ENCODE measurements at places on chromosomes 12 and 14.

GRCh38 chr14:50954811-50955372 is 10.6 kb upstream of the PYGL start:
- DNase-seq: peak; percentile 86

DNA sequence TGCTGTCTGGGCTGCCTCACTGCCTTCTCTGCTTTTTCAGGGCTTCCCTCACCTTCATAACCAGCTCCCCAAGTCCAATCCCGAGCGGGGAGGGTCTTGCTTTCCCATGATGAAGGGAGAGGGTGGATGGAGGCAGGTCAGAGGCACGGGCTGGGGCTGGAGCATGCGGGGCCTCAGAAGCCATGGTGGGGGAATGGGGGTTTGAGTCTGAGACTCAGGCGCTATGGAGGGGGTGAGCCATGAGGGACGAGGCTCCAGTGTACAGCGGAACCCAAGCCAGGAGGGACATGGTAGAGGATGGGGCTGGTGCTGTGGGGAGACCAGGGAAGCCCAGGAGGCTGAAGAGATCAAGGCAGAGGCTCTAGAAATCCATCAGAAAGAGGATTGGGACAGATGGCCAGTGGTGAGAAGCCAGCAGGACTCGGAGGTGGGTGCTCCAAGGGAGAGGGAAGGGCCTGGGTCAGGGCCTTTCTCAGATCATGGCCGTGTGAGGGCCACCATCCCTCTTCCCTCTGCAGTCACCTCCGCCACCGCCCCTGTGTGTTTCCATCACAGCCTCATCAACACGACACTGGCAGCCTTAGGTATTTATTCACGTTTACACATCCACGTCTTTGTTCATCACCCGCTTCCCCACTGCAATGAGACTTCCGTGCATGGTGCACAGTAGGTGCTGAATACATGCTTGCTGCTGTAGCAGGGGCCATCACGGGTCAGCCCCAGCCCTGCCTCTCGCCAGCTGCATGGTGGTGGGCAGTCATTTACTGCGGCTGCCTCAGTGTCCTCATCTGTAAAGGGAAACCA is 144.7 kb downstream of the ADGRD1 start:
- no peak for DNase-seq

GRCh38 chr14:30243207-30243606 is 315.6 kb upstream of the PRKD1 start:
- no peak for DNase-seq

- DNase-seq: no peak
Measured at GRCh38 chr14:68983191-68983590, 4.1 kb upstream of the ACTN1 start.

DNA sequence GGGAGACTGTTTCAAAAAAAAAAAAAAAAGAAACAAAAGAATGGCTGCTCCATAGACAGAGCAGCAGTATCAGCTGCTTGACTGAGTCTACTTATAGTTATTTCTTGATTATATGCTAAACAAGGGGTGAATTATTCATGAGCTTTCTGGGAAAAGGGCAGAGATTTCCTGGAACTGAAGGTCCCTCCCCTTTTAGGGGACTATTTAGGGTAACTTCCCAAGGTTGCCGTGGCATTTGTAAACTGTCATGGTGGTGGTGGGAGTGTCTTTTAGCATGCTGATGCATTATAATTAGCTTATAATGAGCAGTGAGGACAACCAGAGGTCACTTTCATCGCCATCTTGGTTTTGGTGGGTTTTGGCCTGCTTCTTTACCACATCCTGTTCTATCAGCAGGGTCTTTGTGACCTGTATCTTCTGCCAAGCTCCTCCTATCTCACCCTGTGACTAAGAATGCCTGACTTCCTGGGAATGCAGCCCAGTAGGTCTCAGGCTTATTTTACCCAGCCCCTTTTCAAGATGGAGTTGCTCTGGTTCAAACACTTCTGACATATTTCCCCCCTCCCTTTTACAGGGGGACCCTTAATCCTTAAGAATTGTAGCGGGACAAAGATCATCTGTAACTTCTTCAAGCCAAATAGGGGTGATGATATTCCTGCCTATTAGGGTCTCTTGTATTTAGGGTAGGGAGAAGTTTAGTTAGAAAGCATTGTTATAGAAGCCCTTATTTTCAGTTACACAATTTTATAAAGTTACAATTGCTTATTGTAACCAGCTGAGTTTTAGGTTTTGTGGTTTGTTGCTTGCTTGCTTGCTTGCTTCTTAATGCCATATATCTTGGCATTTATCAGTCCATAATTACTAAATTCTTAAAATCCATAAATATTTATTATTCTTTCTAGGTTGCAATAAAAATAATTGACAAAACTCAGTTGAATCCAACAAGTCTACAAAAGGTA is 42.5 kb downstream of the MARK3 start:
- peak; percentile 90 for DNase-seq

GRCh38 chr12:4144676-4145075 is 128.9 kb upstream of the CCND2 start:
- DNase-seq: no peak

- DNase-seq: no peak
Measured at GRCh38 chr14:96881713-96882112, 84.5 kb downstream of the VRK1 start.

DNA sequence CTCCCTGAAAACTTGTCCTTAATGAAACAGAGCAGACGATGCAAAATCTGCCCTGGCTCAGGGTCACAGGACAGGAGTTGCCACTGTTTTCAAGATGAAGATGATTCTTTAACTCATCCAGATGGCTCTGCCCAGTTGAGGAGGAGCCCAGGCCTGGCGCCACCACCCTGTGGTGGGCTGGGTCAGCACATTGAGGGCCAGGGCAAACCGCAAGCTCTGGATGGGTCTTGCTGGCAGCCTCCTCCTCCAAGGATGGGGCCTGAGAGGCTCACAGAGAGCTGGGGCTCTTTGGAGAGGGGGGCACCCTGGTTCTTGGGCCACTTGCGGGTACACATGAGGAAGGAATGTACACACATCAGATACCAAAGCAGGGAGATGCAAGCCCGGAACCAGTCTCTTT is 158.2 kb downstream of the NUAK1 start:
- DNase-seq: no peak

- no peak for DNase-seq
Measured at GRCh38 chr12:22029991-22030390, 16.0 kb upstream of the CMAS start.

GRCh38 chr12:57839996-57840395 is 6.5 kb downstream of the CTDSP2 start:
- no peak for DNase-seq

DNA sequence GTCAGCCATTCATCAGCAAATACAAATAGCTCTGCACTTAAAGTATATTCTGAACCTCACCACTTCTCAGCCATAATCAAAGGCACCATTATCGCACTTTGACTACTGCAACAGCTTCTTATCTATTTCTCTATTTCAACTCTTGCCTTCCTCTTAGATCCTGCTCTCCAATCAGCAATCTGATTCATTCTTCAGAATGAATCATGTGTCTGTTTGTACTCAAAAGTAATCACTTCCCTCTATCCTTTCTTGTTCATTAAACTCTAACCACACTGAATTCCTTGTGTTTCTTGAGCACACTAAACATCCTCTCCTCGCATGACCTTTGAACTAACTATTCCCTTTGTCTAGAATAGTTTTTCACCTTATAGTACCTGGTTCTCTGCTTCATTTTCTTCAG is 12.8 kb upstream of the OR4E1 start:
- no peak for DNase-seq

DNA sequence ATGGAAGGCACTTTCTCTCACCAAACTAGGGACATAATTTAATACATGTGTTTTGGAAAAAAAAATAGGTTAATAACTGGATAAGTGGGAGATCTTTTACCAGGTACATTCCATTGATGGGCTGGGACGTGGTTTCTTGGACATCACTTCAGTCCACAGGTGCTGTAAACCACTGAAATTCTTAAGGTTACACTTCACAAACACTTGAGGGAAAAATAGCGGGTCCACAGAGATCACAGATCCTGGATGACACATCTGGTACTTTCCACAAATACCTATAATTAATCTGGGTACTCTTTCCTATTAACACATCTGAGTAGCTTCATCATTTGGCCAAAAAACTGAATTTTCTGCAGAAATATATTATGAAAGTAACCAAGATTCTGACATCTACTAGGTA is 85.0 kb downstream of the POLR3B start:
- DNase-seq: no peak

DNA sequence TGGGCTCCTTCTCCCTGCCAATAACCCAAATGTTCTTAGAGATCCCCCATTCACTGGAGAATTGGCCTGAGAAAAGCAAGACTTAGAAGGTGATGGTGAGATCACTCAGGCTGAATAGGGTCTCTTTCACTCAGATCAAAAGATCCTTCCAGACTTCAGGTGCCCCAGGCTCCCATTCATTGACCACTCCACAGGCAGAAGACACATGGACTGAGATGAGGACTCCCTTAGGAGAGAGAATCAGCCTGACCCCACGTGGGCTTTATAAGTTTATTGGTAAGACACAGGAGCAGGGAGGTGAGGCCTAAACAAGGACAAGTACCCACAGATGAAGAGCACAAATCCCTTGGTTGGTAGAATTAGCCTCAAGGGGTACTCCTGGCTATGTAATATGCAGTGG is 6.1 kb upstream of the KRT72 start:
- no peak for DNase-seq

DNA sequence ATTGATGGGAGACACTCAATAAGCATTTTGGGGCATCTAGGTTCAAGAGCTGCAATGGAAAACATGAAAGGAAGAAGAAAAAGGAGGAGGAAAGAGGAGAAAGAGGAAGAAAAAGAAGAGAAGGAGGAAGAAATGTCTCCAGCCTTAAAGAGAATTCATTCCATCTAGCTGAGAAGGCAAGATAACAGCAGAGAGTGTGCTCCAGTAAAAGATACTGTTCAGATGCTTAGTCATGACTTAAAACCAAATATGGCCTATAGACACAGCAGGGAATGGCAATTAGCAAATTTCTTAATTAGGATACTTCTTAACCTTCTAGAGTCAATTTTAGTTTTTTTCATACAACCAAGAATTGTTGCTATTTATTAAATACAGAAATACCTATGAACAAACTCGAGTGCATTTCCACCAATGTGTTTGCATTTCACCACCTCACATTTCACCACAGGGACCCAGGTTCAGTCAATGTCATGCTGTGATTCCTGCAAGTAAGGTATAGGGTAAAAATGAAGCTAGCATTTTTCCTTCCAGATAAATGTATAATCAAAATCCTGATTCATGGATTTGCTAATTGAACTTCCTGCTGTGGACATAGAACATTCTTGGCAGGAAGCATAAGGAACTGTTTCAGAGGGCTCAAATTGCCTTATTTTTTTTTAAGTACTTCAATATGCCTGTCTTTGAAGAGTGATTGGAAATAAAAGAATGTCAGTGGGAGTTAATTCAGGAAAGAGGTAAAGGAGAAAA is 177.8 kb downstream of the RPS29 start:
- peak; percentile 31 for DNase-seq

Data from cardiac fibroblast (primary cell).